Stimulated activated naive CD4-positive, alpha-beta T cell (primary cell): ENCODE measurements at places on chromosomes 16 and 17.

DNA sequence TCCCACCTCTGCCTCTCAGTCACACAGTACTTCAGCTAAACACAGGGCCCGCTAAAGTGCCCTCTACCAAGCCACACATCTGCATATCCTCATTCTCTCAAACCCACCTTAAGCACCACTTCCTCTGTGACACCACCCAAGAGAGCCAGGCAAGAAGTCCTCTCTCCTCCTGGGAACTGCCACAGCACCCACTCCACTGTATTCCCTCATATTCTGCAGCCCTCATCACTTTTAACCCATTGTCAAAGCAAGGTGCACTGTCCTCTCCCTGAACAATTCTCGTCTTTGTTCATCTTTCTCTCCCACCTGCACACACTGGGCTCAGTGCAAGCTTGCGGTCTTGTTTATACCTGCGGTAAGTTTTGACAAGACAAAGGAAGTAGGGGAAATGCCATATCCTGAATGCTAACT is 13.6 kb downstream of the CHD9 start:
- DNase-seq = no peak

DNA sequence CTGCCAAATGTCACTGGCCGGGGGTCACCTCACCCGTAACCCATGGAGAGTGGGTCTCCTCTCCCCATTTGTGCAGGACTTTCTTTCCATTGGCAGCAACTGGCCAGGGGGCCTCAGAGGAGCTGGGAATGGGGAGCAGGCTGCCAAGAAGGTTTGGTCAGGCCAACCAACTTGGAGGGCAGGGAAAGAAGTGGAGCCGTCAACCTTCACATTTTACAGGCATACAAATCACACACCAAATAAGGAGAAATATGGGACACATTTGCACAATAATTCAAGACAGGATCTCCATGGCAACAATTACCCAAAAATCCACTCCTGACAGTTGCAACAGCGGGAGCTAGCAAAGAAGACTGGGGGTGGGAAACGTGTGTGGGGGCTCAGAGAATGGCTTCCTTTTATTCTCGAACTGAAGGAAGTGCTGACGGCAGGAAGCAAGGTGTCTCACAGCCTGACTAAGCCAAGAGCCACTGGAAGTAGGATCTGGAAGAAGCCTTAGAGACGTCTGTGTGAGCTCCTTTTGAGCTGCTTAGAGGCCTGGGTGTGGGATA is 20.9 kb downstream of the RPRML start:
- DNase-seq = no peak

- no peak for DNase-seq
Observed at GRCh38 chr17:75105126-75106080, 4.4 kb upstream of the ARMC7 start.

DNA sequence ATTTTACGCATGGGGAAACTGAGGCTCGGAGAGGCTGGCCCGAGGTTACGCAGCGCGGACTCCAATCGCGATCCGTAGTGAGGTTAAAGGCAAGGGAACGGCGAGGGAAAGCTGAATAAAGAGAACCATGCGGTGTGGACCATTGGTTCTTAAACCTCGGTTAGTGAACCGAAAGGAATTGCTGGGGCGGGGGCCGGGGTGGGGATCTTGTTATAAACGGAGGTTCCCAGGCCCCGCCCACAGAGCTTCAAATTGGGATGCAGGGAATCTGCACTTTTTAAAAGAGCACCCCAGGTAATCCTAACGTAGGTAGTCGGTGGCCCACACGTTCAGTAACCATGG is 524 bp downstream of the IQCK start:
- DNase-seq = no peak

- DNase-seq = peak; percentile 68
Observed at GRCh38 chr17:48841395-48841831, 10.6 kb downstream of the CALCOCO2 start.

GRCh38 chr16:88116121-88116520 is 164.9 kb downstream of the BANP start:
- no peak for DNase-seq

GRCh38 chr17:14320734-14321475 is 20.0 kb downstream of the HS3ST3B1 start:
- DNase-seq = no peak

DNA sequence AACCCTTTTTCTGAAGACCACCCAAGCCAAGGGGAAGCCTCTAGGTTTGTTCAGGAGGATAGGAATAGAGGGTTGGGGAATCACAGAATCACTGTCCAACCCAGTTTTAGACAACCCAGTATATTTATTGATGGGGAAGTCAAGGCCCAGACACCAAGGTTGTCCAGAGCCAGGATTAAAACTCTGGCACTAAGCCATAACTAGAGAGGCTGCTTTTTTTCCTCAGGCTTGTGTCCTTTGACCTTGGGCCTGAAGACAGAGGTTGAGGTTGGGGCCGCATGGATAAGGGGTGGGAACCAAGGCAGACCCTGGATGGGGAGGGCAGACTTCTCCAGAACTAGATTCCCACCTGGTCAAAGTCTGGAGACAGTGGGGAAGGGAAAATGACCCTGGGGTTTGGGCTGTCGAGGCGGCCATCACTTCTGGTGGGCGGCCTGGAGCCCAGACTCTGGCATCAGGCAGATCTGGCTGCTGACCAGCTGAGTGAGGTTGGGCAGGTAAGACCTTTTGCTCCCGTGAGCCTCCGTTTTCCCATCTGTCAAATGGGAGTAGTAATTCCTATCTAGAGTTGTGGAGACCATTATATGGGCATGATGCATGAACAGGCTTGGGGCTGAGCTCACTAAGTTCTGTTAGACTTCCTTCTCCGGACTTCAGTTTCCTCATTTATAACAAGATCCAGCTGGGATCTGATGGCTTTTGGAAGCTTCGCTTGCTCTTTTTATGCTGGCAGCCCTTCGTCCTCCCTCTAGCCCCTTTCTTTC is 17.9 kb downstream of the IGFBP4 start:
- DNase-seq = no peak

DNA sequence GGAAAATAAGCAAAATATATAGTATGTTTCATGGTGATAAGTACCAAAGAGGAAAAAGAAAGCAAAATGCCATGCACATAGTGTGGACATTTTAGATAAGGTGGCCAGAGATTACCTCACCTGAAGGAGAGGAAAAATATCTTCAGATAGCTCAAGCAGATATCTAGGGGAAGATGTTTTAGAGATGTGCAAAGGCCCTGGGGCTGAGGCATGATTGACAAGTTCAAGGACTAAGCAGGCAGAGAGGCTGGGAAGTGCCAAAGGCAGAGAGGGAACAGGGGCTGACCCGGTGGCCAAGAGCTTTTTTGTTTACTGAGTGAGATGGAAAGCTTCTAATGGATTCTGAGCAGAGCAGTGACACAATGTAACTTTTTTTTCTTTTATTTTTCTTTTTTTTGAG is 4.4 kb upstream of the MT4 start:
- no peak for DNase-seq

DNA sequence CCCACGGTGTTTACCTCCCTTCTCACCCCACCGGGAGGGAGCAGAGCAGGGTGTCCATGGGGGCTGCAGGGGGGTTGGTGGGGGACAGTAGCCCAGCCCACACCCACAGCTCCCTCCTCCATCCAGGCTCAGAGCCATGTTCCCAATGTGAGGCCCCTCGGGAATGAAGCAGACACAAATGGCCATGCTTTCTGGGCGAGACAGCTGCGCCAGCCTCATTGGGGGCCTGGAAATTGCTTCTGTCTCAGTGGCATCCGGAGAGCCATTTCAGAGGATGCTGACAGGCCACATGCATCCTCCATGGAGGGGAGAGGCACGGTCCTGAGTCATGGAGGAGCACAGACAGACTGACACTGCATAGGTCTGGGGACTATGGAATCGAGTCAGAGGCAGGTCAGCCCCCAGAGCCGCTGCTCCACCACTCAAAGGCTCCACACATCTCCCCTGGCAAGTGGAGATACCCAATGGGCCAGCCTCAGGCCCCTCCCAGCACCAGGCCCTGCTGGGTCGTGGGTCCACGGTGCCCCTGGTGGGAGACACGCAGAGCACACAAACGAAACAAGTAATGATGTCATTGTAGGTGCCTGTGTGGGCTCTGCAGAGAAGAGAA is 59.6 kb upstream of the ENPP7 start:
- DNase-seq = no peak

- no peak for DNase-seq
Observed at GRCh38 chr16:56332464-56333079, 92.8 kb downstream of the AMFR start.

DNA sequence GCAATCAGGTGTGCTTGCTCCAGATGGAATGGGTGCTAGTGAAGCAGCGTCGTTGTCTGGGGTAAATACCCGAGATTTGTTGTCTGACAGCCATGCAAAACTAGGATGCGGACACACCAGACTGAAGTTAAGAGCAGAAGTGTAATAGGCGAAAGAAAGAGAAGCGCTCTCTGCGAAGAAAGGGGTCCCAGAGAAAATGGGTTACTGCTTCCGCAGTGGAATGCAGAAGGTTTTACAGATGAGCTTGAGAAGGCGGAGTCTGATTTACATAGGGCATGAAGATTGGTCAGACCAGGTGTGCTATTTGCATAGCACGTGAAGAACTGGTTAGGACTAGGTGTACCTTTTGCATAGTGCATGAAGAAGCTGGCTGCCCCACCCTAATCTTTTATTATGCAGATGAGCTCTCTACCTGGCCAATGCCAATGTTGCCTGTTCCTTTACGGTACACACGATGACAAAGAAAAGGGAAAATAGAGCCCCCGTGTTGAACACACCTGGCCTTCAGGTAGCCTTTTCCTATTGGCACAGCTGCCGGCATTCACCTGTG is 32.0 kb upstream of the SNN start:
- DNase-seq = peak; percentile 12

DNA sequence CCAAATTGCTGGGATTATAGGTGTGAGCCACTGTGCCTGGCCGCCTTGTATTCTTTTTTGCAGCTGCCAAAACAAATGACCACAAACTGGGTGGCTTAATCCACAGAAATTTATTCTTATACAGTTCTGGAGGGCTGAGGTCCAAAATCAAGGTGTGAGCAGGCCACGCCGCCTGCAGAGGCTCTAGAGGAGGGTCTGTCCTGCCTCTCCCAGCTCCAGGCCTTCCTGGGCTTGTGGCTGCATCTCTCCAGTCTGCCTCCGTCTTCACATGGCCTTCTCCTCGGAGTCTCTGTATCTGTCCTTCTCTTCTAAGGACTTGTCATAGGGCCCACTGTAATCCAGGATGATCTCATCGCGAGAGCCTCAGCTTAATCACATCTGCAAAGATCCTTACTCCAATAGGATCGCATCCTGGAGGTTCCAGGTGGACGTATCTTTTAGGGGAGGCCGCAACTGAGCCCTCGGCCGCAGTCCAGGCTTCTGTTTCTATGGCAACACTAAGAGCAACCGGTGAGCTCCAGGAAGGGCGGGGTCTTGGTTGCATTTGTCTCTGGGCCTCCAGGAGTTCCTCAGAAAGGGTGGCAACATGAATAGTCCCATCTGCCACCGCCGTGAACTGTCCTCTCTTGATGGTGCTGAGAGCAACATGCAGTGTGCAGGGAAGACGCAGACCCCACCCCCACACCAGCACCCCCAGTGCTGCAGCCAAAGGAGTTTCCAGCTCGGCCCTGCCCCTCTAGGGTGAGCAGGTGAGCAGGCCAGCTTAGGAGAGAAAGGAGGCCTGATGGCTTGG is 29.5 kb upstream of the CREBBP start:
- no peak for DNase-seq
